MV-4-11 (cell line): ENCODE measurements at places on chromosomes 13 and 19.

GRCh38 chr13:77810430-77810829, 108.2 kb downstream of the EDNRB start:
- peak; percentile 43 for DNase-seq

DNA sequence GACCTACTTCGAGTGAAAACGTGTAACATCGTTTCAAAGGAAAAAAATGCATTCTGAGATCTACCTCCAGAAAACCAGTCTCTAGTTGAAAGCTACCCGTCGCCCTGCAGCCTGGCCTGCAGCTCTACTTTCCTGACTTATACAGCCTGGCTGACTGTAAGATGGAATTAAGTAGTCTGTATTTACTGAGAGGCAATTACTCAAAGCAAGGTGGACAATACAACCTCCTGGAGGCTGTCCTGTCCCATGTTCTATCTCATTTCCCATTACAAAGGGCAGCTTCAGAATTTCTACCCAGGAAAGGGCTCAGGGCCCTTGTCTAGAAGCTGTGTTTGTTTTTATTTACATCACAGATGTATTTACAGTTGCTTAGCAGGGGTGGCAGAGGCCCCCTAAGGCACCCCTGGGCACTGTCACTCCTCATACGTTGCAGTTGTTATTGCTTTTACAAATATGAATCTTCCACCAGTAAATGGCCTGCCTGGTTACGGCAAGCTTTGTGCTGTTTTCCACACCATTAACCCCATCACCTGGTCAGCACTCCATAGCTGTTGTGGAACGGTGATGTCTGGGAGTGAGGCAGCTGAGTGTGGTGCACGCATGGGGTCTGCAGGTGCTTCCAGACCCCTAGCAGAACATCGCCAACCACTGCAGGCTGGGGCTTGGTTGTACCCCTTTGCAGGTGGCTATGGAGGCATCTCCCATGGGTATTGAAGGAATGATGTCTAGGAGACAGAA, 46.3 kb upstream of the MTIF3 start:
- no peak for DNase-seq

- DNase-seq, result no peak
Observed at GRCh38 chr13:33188093-33188882, 97.3 kb downstream of the STARD13 start.

DNA sequence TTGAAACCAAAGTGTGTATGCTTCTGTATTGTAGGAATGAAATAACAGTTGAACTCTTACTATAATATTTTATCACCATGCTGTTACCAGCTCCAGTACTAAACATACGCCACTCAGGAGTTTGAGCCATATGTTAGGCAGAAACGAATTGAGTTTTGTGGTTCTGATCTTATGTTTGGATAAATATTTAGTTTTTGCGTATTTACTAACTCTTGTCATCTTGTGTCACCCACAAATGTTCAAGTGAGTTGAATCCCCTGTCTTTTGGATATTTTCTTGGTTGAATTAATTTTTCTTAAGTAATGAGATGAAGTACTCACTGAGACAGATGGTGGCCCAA, 1.5 kb downstream of the FNDC3A start:
- DNase-seq, result no peak

DNA sequence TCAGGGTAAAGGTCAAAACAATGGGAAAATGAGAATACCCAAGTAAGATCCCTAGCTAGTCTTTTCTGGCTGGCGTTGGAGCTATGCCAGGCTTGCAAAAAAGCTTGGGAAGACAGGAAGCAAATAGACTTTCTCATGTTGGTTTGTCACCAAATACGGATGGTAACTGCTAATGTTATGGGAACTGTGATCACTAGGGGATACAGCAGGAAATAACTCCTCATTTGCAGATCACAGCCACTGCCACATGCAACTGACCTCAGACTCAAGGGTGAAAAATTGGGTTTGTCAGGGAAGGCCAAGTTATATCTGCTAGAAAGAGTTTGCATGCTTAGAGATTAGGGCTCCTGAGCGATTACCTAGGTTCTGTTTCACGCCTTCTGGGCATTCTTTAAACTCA, 162.9 kb downstream of the NHLRC3 start:
- DNase-seq, result no peak

- DNase-seq, result no peak
Observed at GRCh38 chr13:27621116-27621365, 651 bp upstream of the POLR1D start.
